NCI-H1417 treated with DMSO at 0.1 percent for 48 hours (cell line): ENCODE measurements at places on chromosomes 5 and 9.

- no peak for DNase-seq
Observed at GRCh38 chr9:128275198-128276007, at the start of gene GOLGA2. Gene GOLGA2, minus strand, starts transcription at chr9:128276007. Its CDS starts 31 bp downstream, at chr9:128275976.

GRCh38 chr9:6549106-6549800 is 96.3 kb downstream of the GLDC start:
- DNase-seq = peak; percentile 22

DNA sequence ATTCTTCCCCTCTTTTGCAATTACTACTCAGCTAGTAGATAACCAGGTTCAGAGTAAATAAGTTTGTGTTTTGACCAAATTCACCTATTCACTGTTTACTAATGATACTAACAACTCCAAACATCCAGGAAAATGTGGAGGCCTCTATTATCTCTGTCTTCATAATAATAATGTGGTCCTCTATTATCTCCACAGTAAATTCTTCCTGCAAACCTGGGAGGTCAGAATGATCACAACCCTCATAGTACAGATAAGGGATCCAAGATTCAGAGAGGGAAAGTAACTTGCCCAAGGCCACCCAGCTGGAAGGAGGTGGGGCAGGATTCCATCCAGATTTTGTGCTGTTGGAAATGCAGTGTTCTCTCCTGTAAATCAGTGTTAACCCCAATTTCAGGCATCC is 9.6 kb upstream of the MSX2 start:
- no peak for DNase-seq

DNA sequence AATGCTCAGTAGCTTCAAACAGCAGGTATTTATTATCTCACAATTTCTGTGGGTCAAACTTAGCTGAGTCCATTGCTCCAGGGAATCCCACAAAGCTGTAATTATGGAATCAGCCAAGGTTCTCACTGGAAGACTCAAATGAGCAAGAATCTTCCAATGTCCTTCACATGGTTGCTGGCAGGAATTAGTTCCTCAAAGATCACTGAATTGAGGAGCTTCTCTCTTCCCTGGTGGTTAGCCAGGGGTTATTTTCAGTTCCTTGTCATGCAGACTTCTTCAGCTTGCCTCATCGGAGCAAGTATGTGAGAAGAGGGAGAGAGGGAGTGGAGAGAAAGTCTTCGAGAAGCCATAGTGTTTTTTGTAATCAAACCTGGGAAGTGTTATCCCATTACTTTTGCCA is 2331.9 kb downstream of the MAT2B start:
- no peak for DNase-seq

- DNase-seq = no peak
Observed at GRCh38 chr5:65555287-65555686, 7.7 kb downstream of the CENPK start.

- no peak for DNase-seq
Observed at GRCh38 chr5:61184708-61185107, 22.4 kb upstream of the SMIM15 start.

DNA sequence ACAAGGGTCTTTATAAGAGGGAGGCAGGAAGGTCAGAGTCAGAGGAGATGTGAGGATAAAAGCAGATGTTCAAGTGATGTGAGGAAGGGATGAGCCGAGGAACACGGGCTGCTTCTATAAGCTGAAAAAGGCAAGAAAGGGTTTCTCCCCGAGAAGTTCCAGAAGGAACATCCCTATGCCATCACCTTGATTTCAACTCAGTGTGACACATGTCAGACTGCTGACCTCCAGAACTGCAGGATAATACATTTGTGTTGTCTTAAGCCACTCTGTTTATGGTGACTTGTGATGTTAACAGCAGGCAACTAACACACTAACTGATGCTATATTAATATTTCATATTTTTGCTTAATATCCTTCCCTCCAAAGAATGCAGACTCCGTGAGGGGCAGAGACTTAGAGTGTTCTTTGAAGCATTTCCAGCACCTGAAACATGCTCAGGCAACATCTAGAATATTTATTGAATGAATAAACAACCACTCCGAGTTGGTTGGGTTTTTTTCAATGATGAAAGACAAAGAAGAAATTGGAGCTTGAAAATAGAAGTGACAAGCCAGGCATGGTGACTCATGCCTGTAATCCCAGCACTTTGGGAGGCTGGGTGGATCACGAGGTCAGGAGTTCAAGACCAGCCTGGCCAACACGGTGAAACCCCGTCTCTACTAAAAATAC is 77.6 kb upstream of the ADRA1B start:
- DNase-seq = no peak

- no peak for DNase-seq
Observed at GRCh38 chr5:95153511-95153910, 131.4 kb downstream of the MCTP1 start.

DNA sequence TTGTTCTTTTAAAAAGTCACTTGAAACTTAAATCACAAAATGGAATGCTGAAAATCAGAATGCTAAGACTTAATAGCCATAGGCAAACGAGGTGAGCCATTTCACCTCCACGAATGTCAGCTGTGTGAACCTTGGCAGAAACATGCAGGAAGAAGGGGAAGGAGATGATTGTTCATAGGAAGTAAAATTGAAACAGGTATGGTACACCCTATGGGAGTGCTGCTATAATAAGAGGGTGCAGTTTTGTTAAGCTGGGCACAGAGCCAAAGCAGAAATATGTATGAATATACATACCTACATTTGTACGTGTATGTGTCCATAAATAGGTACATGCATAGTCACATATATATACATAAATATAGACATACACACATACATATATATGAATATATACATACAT is 51.0 kb upstream of the SPINK5 start:
- DNase-seq = no peak

- DNase-seq = no peak
Observed at GRCh38 chr5:139733698-139734538, 61.7 kb upstream of the PSD2 start.

- no peak for DNase-seq
Observed at GRCh38 chr9:128406848-128407391, 13.7 kb upstream of the CERCAM start.

DNA sequence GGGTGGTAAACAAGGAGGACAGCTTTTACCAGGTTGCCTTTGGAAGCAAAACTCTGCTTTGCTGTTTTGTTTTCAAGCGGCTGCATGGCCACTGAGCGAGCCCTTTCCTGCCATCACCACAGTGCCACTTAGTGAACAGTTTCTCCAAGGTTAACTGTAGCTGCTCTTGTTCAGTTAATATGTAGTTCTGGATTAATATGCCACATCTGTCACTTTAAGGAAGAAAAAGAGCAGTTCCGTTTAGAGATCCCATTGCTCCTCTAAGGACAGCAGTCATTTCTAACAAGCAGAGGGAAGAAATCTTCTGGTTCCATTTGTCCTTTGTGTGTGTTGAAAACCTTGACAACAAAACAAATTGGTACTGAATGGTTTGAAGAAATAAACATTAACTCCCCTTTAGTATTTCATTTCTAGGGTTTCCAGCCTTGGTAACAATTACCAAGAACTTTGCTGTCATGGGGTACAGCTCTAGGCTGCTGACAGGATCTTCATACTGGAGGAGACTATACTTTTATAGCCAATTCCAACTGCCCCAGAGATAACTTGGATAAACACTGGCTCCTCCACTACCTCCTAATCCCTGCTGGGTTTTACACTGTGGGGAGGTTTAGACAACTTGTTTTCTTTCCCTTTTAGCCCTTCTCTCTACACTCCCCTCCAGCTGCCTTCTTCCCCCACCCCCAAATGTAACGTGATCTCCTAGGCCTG is 10.3 kb upstream of the ABL1 start:
- no peak for DNase-seq

GRCh38 chr5:29897916-29898315 is 1295.6 kb upstream of the CDH6 start:
- DNase-seq = no peak

DNA sequence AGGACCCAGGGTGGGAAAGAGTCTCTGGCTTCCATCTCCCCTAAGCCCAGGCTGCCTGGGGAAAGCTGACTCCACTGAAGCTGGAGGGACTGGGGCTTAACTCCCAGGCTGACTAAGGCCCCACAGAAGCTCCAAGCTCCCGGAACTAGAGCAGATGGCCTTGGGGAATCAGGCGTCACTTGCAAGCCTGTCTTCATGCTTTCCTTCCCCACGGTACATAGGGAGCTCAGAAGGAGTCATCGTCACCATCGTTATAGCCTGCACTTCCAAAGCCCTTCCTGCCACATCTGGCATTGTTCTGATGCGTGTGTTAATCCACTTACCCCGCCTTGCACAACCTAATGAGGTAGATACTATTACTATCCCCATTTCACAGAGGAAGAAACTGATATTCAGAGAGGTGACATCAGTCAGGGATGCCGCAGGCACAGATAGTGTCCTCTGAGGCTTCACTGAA is 11.5 kb downstream of the AQP3 start:
- DNase-seq = no peak

DNA sequence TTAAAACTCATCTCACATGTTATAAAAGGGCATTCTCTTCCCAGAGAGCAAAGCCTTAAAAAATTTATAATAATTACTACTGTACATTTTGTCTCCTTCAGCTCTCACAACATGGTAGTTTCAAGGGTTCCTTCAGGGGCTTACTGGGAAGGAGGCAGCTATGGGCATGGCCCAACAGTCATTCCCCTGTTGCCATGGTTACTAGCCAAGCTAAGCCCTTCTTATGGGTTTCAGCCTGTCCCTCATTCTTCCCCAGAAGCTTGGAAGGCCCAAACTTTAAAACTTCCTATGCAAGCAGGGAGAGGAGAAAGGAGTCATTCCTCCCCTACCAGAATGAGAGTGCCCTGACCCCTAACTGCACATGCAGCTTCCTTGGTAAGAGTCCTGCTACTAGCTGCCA is 82.2 kb upstream of the CNTLN start:
- DNase-seq = no peak

- DNase-seq = no peak
Observed at GRCh38 chr5:177535125-177535524, 18.4 kb upstream of the DDX41 start.

DNA sequence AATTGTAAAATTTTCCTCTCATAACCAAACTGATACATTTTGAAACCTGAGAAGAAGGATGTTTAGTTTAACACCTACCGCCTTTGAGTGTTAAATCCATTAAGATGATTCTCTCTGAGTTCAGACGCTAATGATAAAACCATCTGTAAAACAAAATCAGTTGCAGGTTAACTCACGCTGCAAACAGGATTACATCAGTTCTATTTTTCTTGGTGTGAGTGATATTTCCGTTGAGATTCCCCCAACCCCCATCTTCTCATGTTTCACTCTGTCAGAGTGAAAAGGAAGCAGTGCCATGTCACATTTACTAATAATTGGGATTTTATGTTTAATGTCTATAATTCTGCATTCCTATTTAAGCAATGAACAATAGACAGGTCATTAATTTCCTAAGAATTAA is 146.5 kb downstream of the FANCC start:
- no peak for DNase-seq

- no peak for DNase-seq
Observed at GRCh38 chr5:56684159-56684558, 131.2 kb upstream of the MAP3K1 start.

DNA sequence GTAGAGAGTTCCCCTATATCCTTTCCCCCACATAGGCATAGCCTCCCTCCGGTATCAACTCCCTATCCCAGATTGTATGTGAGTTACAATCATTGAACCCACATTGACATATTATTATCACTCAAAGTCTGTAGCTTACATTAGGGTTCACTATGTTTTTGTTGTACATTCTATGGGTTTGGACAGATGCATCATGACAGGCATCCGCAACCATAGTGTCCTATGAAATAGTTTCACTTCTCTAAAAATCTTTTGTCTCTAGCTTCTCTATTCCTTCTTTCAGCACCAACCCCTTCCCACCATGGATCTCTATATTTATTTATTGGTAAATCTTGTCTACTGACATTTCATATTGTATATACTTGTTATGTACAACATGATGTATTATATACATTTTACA is 31.6 kb downstream of the TAF11L14 start:
- DNase-seq = no peak

- no peak for DNase-seq
Observed at GRCh38 chr5:154858972-154859871, 795 bp downstream of the CNOT8 start.
